ENCODE measurements at places on chromosomes 7 and 10.

GRCh38 chr10:133358162-133358924, 524 bp upstream of the FUOM start:
- no peak for DNase-seq

DNA sequence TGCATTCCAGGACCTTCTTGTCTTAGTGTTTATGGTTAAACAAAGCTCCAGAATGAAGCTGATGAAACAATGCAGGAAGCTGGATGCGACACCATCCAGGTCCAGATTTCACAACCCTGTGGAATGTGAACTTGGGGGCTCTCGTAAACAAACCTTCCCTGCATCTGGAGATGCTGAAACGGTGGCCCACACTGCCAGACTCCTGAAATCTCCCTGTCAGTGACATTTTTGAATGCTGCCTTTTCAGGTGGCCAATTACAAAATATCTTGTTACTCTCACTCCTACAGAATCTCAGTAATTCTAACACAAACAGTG, 18.8 kb downstream of the VIPR2 start:
- no peak for DNase-seq

GRCh38 chr10:117503244-117504205, 39.0 kb upstream of the EMX2 start:
- DNase-seq = no peak

GRCh38 chr7:22176791-22177412, 180.1 kb downstream of the RAPGEF5 start:
- DNase-seq = no peak

DNA sequence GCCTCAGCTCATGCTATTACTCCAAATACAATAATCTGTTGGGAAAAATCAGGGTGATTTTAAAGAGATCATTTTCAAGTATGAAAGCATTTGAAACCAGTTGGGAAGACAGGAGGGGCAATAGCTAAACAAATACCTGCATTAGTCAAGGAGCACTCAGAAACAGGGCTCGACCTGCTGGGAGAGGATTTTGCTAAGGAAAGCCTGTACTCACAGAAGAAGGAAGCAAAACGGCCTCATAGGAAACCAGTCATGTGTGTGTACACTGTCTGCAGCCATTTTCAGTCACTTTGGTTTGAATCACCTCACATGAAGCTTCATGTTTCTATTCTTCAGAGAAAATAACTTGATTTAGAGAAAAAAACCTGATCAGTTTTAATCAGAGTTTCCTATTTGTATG, 38.6 kb downstream of the FZD1 start:
- no peak for DNase-seq

DNA sequence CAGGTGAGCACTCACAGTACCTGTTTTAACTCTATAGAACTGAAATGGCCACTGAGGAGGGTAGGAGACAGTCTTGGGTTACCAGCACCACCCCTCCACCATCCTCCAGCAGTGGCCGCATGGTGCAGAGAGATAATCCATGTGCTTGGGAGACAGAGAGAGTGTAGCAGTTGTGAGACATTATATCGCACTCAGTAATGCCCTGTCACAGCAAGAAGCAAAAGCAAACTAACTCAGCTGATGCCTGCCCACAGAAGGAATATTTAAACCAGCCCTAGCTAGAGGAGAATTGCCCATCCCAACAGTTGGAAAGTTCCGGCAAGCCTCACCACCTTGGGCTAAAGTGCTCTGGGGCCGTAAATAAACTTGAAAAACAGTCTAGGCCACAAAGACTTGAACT, 58.8 kb upstream of the HBP1 start:
- DNase-seq = no peak
